ENCODE measurements at places on chromosomes 7 and 10.

DNA sequence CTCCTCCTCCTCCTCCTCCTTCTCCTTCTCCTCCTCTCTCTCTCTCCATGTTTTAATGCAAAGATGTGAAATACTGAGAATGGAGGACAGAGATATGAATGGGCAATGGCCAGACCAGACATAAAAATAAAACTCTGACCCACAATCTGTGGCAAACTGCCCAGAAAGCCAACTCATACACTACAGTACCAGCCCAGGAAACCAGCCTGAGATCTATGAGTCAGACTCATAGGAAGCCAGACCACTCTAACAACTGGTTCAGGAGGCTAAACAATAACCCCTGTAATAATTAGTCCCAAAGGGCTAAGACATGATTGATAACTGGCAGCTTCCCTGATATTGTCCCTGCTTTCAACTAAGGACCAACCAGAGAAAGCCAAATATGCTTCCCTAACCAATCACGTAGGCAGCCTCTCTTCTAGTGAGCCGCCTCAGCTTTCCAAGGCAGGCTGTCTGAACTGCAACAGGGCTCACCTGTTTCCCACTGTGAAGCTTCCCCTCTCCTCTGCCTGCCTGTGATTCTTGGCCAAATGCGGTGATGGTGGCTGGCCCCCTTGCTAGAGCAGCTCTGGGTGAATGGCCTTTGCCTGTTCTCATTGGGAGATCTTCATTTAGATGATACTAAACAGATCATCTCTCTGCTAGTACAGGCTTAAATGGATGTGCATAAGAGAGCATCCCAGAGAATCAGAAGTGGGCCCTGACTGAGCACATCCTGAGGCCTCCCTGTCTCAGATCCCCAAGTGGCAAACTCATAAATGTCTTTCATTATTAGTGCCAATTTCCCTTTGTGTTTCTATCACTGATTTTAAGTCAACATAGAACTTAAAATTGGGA, 817.6 kb downstream of the TNS3 start:
- no peak for DNase-seq

DNA sequence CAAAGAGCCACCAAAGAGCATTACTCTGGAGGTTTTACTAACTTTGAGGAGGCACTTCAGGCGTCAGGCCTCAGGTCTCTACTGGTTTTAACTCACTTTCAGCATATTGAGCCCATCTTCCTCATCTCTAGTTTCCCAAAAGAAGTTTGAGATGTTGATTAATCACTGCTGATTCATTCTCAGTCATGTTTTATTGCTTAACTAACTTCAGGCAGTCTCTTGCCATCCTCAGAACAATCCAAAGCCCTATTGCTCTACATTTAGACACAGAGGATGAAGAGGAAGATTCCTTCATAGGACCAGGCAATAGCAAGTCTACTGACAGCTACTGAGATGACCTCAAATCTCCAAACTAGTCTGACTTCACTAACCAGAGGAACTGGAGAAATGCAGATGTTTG, 39.1 kb upstream of the BET1 start:
- no peak for DNase-seq

- DNase-seq: no peak
Observed at GRCh38 chr7:151796091-151796870, 80.6 kb downstream of the PRKAG2 start.

DNA sequence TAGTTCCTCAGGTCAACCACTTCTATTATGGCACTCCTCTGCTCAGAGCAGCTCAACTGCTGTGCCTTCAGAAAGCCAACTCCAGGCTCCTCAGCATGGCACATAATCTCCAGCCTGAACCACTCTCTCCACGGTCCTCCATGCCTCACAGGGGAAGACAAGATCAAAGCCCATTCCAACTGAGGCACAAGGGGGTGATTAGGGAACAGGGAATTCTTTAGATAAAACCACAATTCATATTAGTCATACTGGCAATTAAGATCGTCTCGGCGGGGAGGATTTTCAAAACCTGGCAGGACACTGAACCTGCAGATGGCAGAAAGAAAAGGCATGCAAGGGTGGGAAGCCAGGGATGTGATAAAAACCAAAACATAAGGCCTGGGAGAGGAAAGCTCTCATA, 361.6 kb downstream of the FGFR2 start:
- no peak for DNase-seq

GRCh38 chr10:102615361-102615760, 28.9 kb upstream of the TRIM8 start:
- DNase-seq: no peak

DNA sequence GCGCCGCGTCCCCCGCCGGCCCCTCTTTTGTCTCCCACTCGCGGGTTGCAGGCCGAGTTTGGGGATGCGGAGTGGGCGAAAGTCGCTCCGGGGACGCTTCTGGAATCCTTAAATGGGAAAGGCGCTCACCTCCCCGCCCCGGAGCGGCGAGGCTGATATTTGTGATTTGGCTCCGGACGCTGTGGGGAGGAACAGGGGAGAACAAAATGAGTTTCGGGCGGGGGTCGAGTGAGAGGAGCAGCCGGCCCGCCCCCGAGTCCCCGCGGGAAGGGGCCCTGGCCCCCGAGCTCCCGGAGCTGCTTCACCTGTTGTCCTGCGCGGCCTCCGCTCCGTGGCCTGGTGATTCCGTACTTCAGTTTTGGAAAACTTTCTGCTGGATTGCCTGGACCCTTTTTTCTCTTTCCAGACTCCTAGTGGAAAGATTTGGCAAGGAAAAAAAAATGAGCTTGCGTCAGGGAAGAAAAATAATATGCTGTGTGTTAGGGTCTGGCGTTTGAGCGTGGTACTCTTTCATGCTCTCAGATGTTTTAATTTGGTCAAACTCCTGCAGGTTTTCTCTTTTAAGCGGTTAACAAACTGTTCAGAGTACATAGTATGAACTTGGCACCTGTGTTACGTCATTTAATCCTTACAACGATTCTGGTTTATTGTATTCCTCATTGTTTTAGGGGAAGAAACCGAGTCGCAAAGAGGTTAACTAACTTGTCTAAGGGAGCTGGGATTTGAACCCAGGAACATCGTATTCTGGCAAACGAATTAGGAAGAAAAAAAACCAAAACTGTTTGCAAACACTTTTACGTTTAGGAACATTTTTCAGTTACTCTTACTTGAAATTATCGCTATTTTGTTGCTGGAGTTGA, 924 bp downstream of the BMPR1A start:
- no peak for DNase-seq

GRCh38 chr10:43284341-43284910, 17.6 kb upstream of the RASGEF1A start:
- no peak for DNase-seq

DNA sequence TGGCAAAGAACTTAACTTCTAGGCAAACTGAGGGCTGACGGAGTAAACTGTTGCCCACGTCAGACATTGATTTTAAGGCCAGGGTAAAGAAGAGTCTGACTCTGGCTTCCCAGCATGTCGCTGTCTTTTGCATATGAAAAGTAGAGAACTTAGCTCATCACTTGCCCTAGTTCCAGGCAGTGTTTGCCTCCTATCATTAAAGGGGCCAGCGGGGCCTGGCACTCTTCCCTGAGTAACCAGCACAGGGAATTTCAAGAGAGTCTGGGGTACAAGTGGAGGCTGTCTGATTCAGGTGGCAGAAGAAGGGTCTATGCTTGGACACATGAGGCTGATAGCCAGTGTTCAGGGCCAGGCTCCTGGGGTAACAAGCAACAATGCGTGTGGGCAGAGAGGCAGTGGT, 4.8 kb downstream of the DENND2A start:
- no peak for DNase-seq

- no peak for DNase-seq
Observed at GRCh38 chr7:25947669-25948516, 204.1 kb upstream of the NFE2L3 start.

DNA sequence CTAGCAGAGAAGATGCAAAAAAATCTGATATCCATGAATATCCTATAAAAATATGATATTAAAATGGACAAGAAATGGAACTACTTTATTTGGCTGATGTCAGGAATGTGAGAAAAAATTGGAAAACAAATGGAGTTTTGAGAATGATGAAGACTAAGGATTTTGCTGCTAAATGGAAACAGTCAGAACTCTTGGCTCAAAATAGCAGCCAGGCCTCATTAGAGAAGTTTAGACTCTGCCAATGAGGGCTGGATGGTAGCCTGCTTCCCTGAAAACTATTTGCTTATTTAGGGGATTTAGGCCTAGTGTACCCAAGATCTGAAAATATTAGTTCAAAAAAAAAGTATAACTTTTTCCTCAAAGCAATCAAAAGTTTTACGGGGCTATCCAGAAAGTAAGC, 458.5 kb downstream of the TFEC start:
- DNase-seq: no peak

All from activated gamma-delta T cell treated with Interleukin-2 at 50 U/mL for 16 hours (primary cell).